ENCODE measurements at places on chromosomes 16 and 17.

GRCh38 chr17:535198-535597 is 179.4 kb downstream of the VPS53 start:
- no peak for DNase-seq

GRCh38 chr17:549177-550040 is 165.2 kb downstream of the VPS53 start:
- DNase-seq = no peak

DNA sequence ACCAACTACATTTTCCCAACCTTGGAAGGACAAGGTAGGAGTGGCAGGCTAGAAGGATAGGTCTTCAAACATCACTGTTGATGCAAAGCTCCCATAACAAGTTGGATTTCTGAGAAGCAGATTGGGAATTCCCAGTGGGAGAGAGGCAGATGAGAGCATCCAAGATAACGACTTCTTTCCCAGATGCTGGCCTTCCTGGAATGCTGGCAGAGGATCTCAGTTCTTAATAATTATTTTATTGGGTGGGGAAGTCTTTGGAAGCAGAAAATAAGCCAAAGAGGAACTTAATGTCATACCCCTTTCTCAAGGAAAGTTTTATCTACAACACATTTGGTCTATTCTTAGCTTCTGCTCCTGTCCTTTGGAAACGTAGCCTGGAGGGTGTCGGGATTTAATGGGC is 64.5 kb downstream of the MPRIP start:
- DNase-seq = no peak

DNA sequence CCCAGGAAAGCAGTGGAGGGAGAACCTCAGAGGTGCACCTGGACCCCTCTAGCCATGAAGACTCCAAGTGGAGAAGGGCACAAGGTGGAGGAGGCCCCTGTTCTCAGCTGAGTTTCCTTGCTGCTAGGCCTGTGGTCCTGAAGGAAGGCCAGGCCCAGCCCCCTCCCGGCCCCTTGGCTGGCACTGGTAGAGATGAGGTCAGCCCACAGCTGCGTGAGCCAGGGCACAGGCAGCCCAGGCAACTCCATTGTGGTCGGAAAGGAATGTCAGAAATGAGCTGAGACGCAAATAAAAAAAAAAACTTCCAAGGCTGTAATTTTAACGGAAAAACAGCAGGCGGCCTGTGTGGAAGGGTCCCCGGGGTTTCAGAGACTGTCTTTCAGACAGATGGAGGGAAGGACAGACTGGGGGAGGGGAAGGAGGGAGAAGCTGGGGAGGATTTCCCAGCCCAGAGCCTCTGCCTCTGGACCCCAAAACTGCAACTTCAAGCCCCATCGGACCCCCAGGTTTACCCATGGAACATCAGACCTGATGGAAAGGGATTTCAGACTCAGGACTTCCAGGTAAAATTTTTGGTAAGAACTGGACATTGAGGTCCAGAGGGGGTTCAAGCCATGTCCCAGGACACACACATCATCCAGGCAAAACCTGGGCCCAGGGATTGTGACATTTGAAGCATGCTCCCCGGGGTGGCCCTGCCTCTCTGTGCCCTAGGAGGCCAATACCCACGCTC is 25.6 kb upstream of the MRPS23 start:
- peak; percentile 52 for DNase-seq

GRCh38 chr17:2058586-2059546 is 4.0 kb downstream of the HIC1 start:
- no peak for DNase-seq

- no peak for DNase-seq
Measured at GRCh38 chr17:2656283-2656682, 55.3 kb downstream of the CLUH start.

DNA sequence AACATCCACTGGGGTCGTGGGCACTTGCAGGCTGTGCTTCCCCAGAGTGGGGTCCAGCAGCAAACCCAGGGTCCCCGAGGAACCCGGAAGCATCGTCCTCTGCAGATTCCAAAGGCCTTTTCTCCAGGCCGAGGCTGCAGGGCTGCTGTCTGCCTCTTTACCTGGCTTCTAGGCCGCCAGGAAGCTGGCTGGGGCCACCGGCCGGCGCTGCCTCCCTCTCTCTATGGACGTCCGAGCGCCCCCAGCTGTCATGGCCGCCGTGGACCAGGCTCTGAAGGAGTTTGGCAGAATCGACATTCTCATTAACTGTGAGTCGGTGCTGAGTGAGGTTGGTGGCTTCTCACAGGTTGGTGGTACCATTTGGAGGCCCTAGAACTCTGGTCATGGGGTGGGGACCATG is 5.6 kb downstream of the DECR2 start:
- DNase-seq = no peak

GRCh38 chr17:28599311-28600184 is 723 bp upstream of the SPAG5 start:
- DNase-seq = peak; percentile 56

DNA sequence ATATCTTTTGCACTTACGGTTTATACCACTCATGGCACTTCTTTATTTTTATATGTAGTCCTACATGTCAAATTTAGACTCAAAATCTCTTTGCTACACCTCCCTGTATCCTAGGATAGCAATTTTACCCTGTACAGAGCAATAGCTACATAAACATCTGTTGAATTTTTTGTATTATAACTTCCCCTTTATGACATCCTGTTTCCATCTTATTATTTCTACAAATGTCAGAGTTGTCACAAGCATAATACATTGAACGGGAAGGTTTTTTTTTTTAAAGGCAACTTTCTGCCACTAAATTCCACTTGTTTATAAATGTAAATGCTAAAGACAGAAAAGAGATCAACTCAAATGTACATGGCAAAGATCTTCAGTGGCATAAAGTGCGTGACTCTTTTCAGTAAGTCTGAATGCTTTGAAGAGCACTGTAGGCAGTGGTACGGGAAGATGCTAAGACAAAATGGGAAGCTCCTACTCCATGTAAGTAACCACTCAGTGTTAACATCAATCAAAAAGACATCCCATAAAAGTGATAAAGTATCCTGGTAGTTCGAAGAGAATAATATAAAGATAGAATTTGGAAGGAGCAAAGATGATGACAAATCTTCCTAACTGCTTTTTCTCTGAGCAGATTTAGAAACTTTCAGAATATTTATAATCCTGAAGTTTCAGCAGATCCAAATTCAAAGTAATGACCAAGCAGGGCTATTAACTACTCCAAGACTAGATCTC is 26.8 kb downstream of the GNA13 start:
- no peak for DNase-seq

DNA sequence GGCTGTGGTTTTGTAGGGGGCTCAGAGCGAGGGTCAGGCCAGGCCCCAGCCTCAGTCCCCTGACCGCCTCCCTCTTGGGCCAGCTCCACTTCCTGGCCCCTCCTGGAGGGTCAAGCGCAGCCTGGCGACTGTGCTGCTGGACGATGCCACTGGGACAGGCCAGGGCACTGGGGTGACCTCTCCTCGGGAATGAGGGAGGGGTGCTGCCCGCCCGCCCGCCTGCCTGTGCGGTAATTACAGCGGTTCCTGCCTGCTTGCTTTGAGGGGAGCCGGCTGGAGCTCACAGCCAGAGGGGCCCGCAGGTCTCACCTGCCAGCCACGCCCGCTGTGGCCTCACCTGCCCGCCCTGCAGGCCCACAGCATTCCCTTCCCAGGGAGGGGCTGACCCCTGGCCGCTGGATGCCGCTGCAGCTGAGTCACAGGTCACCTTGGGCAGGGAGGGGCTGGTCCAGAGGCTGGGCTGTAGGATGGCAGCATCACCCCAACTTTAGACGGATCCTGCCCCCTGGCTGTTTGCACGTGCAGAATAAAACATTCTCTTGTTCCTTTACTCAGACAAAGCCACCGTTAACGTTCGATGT is 76.7 kb upstream of the CBX4 start:
- no peak for DNase-seq

DNA sequence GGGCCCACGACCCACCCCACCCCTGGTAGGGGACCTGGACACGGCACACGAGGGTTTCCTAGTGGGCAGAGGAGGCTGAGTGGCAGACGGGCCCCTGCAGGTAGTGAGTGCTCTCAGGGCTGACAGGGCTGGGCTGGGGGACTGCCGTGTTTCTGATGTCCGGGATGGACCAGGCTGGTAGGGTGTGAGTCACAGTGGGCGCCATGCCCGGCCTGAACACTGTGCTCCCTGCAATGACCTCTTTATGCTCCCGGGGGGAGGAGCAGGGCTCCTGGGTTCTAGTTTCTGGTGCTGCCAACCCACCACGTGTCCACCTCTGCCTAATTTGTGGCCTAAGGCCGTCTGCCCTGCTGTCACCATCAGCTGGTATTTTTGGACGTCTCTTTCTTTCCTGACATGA is 26.3 kb downstream of the ARHGAP23 start:
- DNase-seq = peak; percentile 84

DNA sequence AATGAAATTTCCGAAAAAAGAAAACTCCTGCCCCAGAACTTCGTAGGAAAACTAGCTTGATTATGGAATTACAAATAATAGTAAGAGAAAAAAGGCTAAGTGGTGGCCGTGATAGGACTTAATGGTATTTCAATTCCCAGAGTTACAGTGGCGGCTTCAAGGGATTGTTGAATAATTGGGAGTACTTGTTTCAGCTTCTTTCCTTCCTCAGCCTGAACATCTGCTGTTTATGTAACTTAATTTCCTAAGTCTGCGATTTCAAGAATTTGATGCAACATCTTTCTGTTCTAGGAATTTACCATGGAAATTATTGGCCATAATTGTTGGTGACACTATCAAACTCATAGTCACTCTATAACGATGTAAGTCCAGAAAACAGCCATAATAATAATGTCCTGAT is 684 bp upstream of the APPBP2 start:
- DNase-seq = no peak

DNA sequence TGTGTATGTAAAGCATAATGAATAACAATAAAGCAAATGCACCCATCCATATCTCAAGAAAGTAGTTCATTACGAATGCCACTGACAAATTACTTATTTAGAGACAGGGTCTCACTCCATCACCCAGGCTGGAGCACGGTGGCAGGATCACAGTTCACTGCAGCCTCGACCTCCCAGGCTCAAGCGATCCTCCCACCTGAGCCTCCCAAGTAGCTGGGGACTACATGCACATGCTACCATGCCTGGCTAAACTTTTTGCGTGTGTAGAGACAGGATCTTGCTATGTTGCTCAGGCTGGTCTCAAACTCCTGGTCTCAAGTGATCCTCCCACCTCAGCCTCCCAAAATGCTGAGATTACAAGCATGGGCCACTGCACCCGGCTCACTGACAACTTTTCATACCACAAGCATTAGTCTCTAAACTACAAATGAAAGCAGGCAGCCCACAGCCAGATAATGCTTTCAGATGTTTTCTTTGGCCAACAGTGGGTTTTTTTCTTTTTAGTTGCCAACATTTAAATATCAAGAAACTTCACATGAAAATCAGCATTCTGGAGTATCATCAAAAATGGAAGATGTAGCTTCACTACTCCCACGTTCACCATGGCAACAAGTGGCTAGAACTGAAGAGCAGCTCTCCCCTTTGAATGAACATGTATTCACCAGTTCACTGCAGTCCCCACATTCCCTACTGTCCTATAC is 7.7 kb downstream of the ARHGAP17 start:
- DNase-seq = no peak

- DNase-seq = no peak
Measured at GRCh38 chr16:87674419-87674818, 72.1 kb downstream of the JPH3 start.

DNA sequence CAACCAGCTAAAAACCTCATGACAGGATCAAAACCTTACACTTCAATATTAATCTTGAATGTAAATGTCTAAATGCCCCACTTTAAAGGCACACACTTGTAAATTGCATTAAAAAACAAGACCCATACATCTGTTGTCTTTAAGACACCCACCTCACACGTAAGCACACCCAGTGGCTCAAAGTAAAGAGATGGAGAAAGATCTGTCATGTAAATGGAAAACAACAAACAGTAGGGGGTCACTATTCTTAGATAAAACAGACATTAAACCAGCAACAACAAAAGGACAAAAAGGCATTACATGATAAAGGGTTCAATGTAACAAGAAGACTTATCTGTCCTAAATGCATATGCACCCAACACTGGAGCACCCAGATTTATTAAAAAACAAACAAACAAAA is 35.6 kb downstream of the SDR42E1 start:
- no peak for DNase-seq

DNA sequence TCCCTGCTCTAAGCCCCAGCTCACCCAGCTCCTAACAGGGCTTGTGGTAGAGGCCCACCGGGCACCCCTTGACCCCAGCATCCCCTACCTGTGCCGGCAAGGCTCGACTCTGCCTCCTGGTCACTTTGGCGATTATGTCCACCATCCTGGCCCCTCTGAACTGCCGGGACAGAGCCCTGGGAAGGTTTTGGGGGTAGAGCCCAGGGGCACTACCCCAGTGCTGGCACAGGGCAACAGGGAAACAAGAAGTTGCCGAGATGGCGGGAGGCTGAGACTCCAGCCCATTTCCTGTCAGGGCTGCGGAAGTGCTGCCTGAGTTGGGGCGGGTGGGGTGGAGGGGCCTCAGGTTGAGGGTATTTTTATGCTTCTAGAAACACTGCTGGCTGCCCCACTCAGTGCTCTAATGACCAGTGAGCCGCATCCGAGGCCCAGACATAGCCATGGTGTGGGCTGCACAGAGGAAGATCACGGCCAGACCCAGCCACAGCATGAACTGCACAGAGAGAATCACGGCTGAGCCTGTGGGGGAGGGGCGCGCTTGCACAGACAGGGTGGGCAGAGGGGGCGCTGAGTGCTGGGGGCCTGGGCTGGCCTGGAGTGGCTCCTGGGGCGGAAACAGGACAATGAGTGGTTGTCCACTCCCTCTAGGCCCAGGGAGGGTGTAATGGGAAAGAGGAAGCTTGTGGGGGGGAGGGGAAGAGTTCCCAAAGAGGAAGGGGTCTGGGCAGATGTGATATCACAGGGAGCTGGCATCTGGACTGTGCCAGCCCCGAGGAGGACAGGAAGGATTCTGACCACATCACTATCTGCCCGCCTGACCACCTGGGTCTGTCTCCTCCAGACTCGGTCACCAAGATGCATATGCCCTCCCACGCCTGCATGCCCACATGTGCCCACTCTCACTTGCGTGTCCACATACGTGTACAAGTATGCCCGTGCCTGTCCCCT is 22.3 kb downstream of the ARHGAP27 start:
- no peak for DNase-seq

DNA sequence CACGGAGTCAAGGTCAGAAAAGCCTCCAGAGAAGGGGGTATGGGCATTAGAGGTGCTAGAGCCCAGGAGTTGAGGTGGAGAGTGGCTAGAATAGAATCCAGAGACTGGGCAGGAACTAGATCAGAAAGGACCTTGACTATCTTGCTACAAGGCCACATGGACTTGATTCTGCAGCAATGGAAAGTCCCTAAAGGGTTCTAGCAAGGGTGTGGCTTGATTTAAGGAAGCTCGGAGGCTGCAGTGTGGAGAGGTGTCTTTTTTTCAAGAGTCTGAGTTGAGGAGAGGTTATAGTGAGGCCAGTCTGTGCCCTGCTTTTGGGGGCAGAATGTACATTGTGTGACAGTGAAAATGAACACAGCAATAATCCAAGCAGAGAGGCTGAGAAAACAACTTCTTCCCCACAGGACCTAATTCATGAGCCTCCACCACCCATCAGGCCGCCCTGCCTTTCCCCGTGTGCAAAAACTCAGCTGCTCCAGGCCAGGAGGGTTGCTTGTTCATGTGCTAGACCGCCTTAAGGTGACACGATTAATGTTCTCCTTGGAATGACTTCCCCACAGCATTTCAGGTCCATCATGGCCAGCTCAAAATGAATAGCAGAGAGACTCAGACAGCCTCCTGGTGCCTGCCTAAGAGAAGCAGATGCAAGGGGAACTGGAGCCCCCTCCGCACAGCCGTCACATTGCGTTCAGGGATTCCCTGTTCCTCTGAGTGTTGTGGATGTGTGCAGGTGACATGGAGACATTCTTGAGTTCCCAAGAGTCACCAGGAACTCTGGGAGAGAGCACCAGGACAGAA is 8.7 kb upstream of the BEAN1 start:
- no peak for DNase-seq

Data from prostate gland (tissue), 2 donors.